Posterior vena cava (tissue), 2 donors: ENCODE measurements at places on chromosomes 1 and 21.

- peak; percentile 79 for DNase-seq
Measured at GRCh38 chr1:16905110-16905867, 9.5 kb downstream of the RNU1-2 start.

GRCh38 chr1:206094024-206094423, 23.2 kb downstream of the AVPR1B start:
- no peak for DNase-seq

DNA sequence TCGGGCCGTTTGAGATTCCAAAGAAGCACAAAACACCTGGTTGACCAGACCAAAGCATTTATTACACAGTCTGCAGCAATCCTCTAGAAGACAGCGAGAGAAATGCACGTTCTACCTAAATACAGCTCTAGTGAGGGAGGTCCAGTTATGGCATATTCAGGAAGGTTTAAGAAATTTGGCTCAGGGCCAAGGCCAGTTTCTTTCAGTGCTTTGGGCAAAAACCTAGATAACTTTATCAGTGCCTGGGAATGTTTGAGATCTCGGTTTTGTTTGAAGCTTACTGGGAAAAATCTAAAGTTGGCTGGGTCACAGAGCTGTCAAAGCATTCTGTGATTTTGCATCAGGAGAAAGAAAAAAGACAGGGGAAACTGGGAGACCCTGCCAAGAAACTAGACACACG, 514.0 kb upstream of the TMPRSS15 start:
- DNase-seq = no peak

GRCh38 chr1:61842036-61842435, 99.8 kb downstream of the PATJ start:
- DNase-seq = no peak

DNA sequence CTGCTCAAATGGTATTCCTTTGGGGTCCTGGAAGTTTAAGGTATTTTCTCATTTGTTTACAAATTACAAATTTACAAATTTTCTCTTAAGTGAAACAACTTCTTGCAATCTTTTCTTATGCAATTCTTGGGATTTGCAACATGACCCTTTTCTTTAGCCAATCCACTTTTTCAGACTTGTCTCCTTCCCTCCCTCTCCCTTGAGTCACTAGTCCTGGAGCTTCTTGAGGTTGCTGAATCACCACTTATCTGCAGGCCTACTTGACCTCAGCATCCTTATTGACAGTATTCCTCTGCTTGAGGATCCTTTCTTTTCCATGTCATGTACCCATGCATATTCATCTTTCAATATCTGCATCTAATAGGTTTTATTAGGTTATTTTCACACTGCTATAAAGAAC, 302.8 kb upstream of the ADAMTS5 start:
- no peak for DNase-seq

DNA sequence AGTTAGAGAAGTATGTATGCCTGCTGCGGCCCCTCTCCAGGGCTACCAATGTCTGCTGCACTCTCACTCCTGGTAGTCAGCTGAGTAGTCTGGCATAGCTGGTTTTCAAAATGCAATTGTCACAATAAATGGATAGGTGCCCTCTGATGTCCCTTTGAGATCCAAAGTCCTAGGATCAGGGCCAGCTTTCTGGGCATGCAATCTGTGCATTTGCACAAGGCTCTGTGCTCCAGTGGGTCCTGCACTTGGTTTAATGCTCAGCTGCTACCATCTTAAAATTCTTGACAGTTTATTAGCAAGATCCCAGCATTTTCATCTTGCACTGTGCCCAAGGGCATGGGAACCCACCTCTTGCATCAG, 233.8 kb downstream of the LTN1 start:
- no peak for DNase-seq

GRCh38 chr1:37714689-37715088, 22.4 kb downstream of the CDCA8 start:
- peak; percentile 16 for DNase-seq

GRCh38 chr21:26120828-26121227, 49.7 kb downstream of the APP start:
- DNase-seq = no peak

DNA sequence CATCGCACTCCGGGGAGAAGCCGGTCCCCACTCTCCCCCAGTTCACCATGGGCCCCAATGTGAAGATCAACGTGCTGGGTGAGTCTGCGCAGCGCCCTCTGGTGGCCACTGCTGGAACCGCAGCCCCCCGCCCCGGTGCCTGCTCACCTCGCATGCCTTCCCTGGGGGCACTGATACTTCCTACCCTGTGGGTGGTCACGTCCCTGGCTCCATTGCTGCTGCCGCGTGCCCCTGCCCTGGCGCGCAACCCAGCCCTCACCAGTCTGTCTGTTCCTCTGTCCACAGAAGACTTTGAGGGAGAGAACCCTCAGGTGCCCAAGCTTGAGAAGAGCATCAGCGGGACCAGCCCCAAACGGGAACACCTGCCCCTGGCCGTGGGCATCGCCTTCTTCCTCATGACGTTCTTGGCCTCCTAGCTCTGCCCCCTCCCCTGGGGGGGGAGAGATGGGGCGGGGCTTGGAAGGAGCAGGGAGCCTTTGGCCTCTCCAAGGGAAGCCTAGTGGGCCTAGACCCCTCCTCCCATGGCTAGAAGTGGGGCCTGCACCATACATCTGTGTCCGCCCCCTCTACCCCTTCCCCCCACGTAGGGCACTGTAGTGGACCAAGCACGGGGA, 7.6 kb downstream of the EFNA3 start:
- peak; percentile 91 for DNase-seq

DNA sequence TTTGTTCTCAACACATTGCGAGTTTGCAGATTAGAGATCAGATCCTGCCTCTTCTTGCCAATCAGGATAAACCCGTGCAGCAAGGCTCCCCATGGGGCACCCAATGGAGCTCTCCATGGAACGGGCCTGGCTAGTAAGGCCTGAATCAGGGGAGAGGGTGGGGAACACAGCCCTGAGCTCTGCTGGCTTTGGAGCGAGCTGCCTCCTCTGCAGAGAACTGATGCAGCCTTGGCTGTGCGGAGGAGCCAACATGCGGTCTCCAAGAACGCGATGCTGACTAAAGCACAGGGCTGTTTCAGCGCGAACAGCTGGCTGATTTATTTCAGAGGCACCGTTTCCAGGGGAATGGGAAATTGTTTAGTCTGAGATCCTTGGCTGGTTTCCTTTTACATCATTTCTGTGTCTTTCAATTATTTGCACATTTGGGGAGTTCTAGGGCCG, 139.7 kb downstream of the TSEN15 start:
- peak; percentile 91 for DNase-seq
